Foreskin keratinocyte (primary cell): ENCODE measurements at places on chromosomes 12 and 14. TPM values are rescaled to one million over a fixed set of nuclear protein-coding genes. Genes with fewer than 3 reads are reported as not detected.

NR4A1 gene
- 3.0 and 3.5 TPM in 2 replicates for total RNA-seq

ANKS1B gene
- 0.11 TPM in 1 of 2 replicates, not detected in the other for total RNA-seq

TAS2R7 gene
- total RNA-seq: not detected in 2 replicates

GZMB gene
- total RNA-seq: not detected in 2 replicates

ATG14 gene
- total RNA-seq: 6.3 and 7.8 TPM in 2 replicates

KNTC1 gene
- 37.0 and 42.8 TPM in 2 replicates for total RNA-seq

DNAJC22 gene
- total RNA-seq: 0.04 TPM in 1 of 2 replicates, not detected in the other

SLC15A5 gene
- total RNA-seq: not detected in 2 replicates

MIPOL1 gene
- 9.3 and 10.2 TPM in 2 replicates for total RNA-seq

KLC1 gene
- 113 and 118 TPM in 2 replicates for total RNA-seq

CISTR gene
- total RNA-seq: not detected in 2 replicates

CLEC4A gene
- 0.31 TPM in 1 of 2 replicates, not detected in the other for total RNA-seq

ACOT6 gene
- not detected in 2 replicates for total RNA-seq

FLRT2 gene
- total RNA-seq: 52.5 and 111 TPM in 2 replicates

ZNF891 gene
- 0.58 and 0.67 TPM in 2 replicates for total RNA-seq

LALBA gene
- not detected in 2 replicates for total RNA-seq

KCNH3 gene
- total RNA-seq: 0.20 and 0.25 TPM in 2 replicates

WDHD1 gene
- total RNA-seq: 24.2 and 30.0 TPM in 2 replicates

GUCY2C gene
- total RNA-seq: not detected in 2 replicates

SLC39A2 gene
- not detected in 2 replicates for total RNA-seq
